ENCODE measurements at places on chromosomes 11 and 22. TPM values are rescaled to one million over a fixed set of nuclear protein-coding genes. Genes with fewer than 3 reads are reported as not detected.
A peak's percentile ranks its signal among the peaks of the same experiment; 100 is the strongest.

Gene RNF214
- total RNA-seq = 1.3 TPM

Gene PATE2
- 0.07 TPM for total RNA-seq

Gene GUCY1A2
- total RNA-seq = 3.2 TPM

Gene OR56A1
- not detected for total RNA-seq

Gene PGA4
- total RNA-seq = not detected

Gene SMC1B
- total RNA-seq = not detected

Gene OR9G4
- total RNA-seq = not detected

Gene ANO9
- not detected for total RNA-seq

Gene C22orf42
- not detected for total RNA-seq

Gene HSPB2
- 3.8 TPM for total RNA-seq

- no peak for DNase-seq
These were observed 37.7 kb downstream of the OR4C45 start for GRCh38 chr11:50070389-50070788.

DNA sequence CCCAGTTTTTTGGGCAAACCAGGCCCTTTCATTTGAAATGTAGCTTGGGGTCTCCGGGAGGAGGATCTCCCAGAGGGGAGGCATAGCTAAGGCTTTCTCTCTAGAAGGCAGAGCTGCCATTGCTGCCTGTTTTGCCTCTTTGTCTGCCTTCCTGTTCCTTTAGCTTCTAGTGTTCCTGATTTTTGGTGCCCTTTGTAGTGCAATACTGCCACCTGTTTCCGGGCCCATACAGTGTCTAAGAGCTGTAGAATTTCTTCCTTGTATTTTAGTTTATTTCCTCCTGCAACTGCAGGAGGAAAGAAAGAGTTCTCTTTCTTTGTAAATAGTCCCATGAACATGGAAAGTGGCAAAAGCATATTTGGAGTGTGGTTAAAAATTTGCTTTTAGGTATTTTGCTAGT lies 19.3 kb upstream of the GLYATL1 start:
- DNase-seq = no peak

GRCh38 chr11:2740275-2740940 lies 40.6 kb upstream of the KCNQ1OT1 start:
- no peak for DNase-seq

DNA sequence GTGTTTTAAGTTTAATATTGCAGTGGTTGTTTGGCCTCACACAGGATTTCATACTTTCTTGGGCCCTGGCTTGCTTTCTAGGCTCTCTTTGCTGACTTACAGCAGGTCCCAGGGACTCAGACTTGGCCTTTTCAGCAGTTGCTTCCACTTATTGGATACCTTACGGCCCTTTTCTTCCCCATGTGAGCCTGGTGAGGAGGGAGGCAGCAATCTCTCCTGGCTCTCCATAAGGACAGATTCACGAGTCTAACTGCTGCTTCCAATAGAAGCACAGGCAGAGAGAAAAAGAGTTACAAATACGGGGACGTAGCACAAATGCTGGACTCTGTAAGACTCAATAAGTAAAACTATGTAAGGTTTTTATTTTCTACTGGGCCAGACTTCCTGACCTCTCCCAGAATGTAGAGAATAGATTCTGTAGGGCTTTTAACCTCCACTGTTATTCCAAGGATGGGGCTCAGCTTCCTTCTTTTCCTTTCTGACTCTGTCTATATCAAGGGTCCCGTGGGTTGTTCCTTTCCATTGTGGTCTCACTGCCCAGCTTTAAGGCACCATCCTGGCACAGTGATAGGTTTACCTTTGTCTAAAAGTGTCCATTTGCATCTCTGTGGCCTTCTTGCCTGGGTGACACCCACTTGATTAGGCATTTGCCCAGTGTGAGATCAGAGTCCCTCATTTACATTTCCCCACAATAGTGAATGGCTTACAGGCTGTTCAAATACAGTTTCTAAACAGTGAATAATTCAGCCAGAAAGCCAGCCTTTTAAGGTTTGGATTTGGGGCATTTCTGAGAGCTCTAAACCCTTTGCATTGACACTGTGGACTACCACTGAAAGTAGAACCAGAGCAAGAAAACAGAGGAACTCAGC lies 92.8 kb downstream of the RASSF10 start:
- DNase-seq = no peak

- no peak for DNase-seq
These were observed 221.9 kb downstream of the FAM76B start for GRCh38 chr11:95567685-95568084.

DNA sequence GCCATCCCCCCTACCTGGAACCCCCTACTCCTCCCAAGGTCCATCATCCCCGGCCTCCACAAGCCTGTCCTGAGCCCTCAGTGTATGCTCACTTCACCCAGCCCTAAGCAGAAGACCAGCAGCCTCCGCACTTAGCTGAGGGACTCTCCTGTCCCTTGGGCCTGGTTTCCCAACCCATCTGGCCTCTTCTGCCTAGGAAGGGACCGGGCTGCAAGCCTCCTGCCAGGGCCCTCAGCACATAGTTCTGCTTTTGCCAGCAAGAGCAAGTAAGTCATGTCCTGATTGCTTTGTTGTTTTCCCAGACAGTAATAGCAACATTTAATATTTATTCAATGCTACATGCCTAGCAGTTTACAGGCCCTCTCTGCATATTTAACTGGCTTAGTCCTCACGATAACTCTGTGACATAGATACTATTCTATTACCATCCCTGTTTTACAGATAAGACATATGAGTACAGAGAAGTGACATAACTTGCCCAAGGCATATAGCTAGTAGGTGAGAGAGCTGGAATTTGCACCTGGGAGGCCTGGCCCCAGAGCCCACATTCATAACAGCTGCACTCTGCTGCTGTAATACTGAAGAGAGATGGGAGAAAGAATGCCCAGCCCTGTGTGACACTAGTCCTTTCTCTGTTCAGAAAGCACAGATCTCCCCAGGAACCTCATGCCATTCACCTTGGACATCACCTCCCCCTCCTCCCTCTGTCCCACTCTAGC lies 139.2 kb downstream of the PARVA start:
- no peak for DNase-seq

GRCh38 chr11:11022125-11022730 lies 164.4 kb upstream of the ZBED5 start:
- DNase-seq = no peak

DNA sequence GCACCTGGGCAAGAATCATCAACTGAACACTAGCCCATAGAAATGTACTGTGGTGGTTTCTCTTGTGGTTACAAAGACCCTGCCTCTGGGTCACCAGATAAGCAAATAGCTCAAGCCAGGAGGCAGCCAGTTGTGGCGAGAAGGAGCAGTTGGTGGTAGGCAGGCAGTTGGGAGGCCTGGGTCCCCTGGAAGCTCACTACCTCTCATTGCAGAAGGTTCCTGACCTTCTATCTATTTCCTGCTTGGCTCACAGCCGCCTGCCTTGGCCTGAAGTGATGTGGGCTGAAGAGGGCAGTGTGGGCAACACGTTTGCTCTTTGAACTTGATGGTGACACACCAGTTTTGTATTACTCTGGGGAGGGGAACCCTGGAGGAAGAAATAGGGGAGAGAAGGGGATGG lies 34.7 kb downstream of the NECTIN1 start:
- peak; percentile 37 for DNase-seq

GRCh38 chr11:8273287-8273686 lies 9.6 kb upstream of the LMO1 start:
- DNase-seq = no peak

- no peak for DNase-seq
These were observed 94.3 kb upstream of the PHOX2A start for GRCh38 chr11:72338266-72338665.

DNA sequence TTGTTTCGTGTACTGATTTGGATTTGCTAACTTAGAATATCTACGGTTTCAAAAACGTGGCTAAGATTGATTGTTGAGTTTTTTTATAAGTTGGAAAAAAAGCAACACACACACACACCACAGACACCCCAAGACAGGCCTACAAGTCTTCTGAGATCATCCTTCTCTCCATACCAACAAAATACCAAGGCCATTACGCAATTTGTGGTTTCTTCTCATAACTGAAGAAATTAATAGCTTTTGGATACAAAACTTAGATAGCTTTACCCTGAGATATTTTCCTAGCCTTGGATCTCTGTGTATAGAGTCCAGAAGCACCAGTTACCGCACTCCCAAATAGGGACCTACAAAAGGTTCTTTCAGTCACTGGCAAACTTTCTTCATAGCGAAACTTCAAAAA lies 113.6 kb downstream of the SIK3 start:
- DNase-seq = peak; percentile 36

- DNase-seq = no peak
These were observed 33.1 kb upstream of the SPON1 start for GRCh38 chr11:13929395-13929891.

DNA sequence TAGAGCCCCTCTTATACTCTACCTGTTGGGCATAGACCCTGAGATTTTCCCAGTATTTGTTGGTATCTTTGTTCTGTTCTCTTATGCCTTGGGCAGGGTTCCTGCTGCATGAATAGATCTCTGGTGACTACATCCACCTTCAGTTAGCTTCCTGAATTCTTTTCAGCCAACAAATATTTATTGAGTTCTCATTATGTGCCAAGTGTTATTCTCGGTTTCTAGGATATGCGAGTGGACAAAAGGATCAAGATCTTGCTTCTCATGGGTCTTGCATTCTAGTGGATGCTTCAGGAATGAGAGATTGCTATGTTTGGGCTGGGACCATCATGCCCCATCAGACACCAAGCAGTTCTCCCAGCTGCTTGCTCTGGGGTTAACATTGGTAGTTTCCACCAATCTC lies 340.0 kb downstream of the METTL15 start:
- DNase-seq = no peak

DNA sequence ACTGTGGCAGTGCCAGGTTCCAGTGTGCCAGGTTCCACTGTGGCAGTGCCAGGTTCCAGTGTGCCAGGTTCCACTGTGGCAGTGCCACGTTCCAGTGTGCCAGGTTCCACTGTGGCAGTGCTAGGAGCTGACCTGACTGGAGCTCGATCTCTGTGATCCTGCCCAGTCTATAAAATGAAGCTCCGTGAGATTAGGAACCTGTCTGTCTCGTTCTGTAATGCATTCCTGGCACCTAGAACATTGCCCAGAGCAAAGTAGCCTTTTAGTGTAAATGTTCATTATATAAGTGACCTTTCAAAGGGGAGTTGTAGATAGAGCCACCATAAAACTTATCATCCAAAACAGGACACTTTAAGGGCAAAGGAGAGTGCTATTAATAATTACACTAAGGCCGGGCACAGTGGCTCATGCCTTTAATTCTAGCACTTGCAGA lies 36.0 kb downstream of the ART5 start:
- no peak for DNase-seq

DNA sequence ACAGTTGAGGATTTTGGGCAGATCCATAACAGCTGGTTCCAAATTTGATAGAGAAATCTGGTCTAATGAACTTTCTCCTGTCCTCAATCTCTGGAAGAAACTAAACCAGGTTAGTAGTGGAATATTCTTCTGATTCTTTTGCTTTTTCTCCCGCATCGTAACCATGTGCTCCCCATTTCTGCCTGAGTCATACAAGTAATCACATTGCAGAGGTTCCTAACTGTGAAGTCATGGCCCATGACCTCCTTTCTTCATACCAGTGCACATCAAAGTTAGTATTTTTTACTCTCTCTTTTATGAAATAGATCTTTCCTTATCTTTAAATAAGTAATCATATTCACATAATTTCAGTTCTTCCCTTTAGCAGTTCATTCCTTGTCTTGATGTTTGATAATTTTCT lies 249.0 kb downstream of the DYNC2H1 start:
- no peak for DNase-seq

DNA sequence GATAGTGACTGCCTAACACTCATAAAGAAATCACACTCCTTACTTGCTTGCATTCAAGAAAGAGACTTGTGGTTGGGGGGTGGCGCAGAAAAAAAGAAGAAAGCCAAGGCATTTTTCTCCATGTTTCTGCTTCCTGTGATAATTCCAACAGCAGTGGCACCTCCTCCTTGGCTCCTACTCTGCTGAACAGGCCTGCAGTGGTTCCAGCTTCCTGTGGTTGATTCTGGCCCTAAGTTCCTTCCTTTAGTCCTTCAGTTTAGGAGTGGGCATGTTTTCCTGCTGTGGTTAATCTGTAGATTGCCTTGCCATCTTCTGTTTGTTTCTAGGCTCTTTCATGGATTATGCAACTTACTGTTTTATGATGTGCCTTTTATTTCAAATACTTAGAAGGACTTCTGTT lies 940.4 kb downstream of the DLG2 start:
- peak; percentile 20 for DNase-seq

DNA sequence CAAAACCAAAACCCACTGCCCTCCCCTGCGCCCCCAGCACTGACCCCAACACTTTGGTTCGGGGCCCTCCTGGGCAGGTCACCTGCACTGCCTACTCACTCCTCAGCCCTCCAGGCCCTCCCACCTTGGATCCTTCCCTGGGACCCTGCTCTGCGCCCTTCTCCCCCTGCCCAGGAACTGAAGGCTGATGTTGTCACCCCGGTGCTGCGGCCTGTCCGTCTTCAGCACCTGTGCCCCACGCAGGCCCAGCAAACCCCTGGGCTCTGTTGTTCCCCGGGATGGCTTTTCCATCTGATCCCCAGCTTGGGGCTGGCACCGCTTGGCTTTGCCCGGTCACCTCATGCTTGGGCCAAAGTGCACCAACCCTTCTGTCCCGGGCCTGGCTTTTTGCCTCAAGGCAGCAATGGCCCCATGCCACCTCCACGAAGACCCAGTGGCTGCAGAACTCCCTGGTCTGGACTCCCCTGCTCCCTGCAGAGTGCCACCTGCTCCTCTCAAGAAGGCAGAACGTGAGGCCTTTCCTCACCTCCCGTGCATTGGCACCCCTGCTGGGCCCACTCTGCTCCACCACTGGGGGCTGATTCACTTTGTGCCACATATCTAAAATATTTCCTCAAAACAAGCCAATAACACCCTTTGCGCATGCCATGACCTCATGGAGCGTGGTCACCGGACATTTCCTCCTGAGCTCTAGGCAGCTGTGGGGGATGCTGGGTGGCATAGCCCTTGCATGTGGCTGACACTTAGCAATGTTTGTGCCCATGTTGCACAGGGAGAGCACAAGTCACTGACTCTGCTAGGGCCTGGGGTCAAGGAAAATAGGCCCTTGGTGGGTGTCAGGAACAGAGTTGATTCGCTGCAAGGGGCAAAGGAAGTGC lies 8.8 kb downstream of the PPM1F start:
- DNase-seq = peak; percentile 39

DNA sequence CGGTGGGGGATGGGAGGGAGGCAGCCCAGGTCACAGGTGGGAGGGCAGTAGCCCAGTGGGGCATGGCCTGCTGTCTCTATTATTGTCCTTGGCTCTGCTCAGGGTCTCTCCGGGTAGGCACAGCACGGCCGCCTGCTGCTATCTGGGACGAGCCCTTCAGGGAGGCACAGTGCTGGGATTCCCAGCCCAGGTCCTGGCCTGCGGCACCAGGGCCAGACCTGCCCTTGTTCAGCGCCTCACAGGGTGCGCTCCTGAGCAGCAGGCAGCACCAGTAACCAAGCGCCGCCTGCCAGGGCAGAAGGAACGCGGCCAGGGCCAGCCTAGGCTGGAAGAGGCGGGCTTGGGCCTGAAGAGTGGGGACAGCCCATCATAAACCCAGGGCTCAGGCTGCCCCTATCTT lies 151.0 kb downstream of the MPPED1 start:
- no peak for DNase-seq

- no peak for DNase-seq
These were observed 42.5 kb upstream of the SLC5A12 start for GRCh38 chr11:26764315-26764714.

GRCh38 chr22:44026630-44027511 lies 2.8 kb downstream of the PARVB start:
- DNase-seq = no peak

GRCh38 chr22:46484156-46484860 lies 53.1 kb downstream of the CELSR1 start:
- no peak for DNase-seq
